ENCODE measurements at places on chromosomes 3 and 15. TPM values are rescaled to one million over a fixed set of nuclear protein-coding genes. Genes with fewer than 3 reads are reported as not detected.

GRCh38 chr3:120160050-120160449, 65.8 kb upstream of the GSK3B start:
- no peak for DNase-seq

DNA sequence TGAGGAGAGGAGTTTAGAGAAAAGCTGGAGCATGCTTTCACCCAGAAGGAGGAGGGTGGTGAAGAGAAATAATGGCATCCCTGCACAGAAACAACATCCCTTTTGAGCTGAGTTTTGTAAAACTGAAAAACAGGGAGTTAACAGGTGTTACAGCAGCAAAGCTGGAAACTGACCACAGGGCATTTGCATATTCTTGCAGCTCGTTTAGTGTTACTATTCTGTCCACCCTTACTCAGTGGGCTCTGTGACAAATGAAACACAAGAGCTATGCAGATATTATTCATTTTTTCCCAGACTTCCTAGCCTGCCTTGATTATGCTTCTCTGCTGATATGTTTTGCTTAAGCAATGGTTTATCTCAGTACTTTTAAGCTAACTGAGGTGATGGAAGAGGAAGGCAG, 272.0 kb downstream of the NEK10 start:
- no peak for DNase-seq

DNA sequence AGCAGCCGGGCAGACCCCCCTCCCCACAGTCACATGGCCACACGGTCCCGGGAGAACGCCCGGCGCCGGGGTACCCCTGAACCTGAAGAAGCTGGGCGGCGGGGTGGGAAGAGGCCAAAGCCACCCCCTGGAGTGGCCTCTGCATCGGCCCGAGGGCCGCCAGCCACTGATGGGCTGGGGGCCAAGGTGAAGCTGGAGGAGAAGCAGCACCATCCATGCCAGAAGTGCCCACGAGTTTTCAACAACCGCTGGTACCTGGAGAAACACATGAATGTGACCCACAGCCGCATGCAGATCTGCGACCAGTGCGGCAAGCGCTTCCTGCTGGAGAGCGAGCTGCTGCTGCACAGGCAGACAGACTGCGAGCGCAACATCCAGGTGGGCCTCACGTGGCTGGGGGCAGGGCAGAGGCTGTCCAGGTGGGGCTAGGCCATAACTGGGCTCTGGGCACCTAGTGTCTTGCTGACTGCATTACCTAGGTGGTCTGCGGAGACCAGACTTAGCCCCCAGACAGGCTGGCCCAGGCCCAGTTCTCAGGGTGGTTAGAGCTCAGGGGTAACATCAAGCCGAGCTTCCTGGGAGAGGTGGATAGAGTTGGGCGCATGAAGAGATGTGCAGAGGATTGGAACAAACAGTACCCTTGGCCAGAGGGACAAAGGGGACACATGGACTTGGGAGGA, 6.1 kb downstream of the ZBTB47 start:
- DNase-seq: no peak

GRCh38 chr3:23096041-23096440, 107.1 kb upstream of the UBE2E2 start:
- DNase-seq: no peak

TRPC1 gene
- 1.6 TPM for total RNA-seq

DNA sequence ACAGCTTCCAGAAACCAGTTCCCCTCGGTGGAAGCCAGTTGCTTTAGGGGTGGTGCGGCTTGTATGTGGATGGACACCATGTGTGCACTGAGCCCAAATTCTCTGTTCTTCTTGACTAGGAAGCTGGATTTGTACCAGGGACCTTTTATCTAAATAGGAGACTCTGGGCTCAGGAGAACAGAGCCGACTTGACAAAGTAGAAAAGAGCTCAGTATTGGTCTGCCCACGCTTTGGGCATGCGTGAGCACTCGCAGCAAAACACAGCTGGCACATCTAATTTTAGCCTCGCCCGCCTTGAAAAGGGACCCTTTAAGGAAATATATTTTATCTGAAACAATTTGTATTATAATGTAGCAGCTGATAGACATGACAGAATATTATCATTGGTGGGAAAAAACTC, 1.1 kb upstream of the RBMS3 start:
- DNase-seq: no peak

DNA sequence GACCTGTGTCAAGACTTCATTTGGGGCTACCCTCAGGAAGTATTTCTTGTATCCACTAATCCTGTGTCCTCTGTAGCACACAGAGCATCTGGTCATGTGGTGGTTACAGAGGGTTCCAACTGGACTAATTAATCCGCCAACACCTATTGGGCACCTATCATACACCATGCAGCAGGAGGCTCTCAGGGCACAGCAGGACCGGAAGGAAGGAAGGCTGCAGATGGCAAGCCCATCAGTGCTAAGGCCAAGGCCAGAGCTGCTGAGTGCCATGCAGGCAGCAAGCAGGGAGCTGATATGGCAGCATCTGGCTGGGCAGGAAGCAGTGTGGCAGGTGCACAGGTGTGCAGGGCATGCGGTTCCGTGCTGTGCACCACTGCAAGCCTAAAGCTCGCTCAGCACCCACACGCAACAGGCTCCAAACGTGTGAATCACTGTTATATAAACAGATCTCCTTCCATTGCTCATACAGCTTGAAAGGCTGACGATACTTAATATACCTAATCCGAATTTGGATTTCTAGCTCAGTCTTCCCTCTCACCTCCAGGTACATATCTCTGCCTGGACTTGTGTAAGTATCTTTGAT, 64.4 kb upstream of the SNRPA1 start:
- no peak for DNase-seq

- no peak for DNase-seq
Observed at GRCh38 chr15:80199366-80199765, 46.6 kb downstream of the FAH start.

GRCh38 chr3:43176666-43177065, 70.8 kb upstream of the POMGNT2 start:
- DNase-seq: no peak

DNA sequence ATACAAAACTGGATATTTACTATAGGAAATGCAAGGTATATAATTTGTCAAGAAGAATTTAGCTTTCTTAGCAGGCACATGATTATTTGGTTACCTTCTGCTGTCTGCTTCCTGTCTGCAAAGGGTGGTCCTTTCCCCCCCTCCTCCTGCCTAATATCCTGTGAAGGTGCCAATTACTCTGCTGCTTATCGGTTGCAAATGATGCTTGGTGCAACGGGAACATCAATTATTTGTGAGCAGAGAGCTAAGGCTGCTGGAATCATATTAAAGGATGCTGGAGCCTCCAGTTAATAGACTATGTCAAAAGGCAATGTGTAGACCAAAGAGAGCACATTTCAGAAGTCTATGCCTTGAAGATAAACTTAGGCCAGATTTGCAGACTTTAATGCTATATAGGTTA, 443.7 kb upstream of the ONECUT1 start:
- DNase-seq: no peak

SERPINI2 gene
- not detected for total RNA-seq

DNA sequence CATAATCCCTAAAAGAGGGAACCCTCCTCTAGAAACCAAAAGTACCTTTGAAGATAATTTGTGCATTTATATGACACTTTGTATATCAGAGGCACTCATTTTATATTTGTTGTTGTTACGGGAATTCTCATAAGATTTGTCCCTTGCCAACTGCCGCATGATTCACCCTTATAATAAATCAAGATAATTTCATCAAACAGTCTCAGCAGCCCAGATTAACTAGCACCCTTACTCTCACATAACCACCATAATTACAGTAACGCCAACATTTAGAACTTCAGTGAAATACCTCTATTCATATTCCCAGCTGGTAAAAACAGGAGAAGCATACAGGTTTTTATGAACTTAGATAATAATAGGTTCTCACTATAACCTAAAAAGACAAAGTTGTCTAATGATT, 271.9 kb downstream of the LRRC3B start:
- no peak for DNase-seq

DNA sequence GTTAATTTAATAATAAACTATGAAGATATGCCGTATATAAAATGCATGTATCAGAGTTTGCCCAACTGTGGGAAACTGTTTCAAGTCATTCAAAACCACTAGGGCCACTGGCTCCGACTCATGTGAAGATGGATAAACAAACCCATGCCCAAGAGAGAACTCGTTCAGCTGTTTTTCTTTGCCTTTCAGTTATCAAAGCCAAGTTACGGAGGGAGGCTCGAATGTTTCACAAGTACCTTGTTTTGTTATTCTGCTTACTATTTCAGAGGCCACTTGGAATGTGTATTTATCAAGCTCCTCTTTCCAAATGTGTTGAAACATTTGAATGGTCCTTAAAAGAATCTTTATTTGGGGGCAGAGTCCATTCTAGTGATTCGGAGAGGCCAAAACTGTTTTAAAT, 82.1 kb downstream of the DUT start:
- DNase-seq: no peak

DNA sequence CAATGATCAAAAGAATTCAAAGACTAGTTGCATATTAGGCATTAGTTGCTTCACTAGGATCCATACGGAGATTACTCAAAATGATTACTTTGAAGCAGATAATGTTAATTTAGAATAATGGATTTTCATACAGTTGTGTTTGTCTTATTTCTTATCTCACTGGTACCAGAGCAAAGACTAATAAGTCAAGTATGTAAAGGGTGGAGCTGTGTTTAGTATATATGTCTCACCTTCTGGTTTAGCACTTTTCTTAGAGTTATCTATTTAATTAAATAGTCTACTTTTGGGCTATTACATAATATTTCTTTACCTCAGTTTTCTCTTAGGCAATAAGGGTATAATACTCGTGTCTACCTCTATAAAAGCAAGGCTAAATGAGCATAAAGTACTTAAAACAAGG, 18.8 kb downstream of the TMEM207 start:
- no peak for DNase-seq
